ENCODE measurements at places on chromosomes 6 and 20.

DNA sequence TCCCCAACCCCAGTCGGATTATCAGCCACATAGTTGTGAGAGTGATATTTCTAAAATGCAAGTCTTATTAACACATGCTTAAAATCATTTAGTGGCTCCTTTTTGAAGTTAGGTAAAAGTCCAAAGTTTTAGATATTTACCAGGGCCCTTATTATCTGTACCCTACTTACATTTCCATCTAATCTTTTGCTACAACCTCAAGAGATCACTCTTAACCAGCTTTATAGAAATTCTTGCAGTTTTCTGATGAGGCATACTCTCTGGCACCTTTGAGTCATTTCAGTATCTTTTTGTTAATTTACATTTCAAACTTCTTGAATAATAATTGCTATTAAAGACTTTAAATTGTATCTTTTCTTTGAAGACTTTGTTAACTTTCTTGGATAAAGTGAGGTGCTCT lies 453.3 kb downstream of the RFPL4B start:
- no peak for DNase-seq

GRCh38 chr20:37564388-37565133 lies 36.9 kb upstream of the BLCAP start:
- DNase-seq: peak; percentile 60

DNA sequence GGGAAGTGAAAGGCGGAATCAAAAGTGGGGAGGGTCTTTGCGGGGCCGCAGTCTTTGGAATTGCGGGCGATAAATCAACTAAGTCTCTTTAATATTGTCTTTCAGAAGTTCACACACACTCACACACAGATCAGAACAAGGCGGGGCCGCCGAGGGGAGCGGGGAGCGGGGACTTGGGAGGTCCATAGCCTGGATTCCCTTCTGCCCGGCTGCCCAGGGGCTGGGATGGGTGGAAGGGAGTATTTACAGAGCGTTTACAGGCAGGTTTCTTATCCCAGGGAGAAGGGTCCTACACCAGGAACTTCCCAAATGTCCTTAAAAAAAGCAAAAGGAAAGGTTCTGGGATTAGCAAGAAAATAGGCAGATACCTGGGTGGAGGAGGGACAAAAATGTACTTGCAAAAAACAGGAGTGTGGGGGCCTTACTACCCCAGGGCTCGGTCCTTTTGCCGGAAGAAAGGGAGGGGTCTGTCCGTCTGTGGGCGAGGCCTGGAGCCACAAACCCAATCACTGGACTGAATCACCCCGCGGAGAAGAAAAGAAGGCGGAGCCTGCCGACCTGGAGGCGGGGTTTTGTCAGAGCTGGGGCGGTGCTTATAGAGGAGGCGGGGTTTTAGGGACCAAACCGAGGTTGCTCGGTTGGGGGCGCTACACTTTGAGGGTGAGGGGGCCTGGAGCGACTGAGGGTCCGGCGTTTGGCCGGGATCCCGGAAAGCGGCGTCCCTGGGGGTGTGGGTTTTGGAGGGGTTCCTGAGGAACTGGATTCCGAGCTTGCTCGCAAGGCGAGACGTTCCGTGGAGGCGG lies 3.2 kb downstream of the PRRT1 start:
- no peak for DNase-seq

GRCh38 chr6:135567375-135568083 lies 70.0 kb upstream of the AHI1 start:
- no peak for DNase-seq

GRCh38 chr6:149681209-149681608 lies 32.7 kb upstream of the KATNA1 start:
- no peak for DNase-seq

DNA sequence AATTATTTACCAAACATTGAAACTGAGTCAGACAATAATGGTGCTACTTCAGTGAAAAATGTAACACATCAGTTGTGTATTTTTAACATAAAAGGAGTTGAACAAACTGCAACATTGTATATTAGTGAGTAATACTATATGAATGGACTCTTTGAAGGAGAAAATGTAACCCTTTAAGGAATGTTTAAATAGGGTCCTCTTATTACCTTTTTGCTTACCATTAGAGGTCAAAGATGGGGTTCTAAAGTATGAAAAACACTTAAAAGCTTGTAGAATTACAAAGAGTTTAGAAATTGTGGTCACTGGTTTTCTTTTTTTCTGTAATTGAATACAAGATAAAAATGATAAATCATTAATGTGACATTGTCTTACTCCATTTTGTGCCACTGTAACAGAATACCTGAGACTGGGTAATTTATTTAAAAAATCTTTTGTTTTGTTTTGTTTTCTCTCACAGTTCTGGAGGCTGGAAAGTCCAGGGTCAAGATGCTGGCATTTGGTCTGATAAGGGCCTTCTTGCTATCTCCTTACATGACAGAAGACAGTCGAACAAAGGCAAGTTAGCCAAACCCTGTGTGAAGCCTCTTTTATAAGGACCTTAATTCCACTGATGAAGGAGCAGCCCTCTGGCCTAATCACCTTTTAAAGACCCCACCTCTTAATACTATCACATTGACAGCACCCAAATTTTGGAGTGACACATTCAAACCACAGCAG lies 43.2 kb downstream of the SESN1 start:
- DNase-seq: no peak

DNA sequence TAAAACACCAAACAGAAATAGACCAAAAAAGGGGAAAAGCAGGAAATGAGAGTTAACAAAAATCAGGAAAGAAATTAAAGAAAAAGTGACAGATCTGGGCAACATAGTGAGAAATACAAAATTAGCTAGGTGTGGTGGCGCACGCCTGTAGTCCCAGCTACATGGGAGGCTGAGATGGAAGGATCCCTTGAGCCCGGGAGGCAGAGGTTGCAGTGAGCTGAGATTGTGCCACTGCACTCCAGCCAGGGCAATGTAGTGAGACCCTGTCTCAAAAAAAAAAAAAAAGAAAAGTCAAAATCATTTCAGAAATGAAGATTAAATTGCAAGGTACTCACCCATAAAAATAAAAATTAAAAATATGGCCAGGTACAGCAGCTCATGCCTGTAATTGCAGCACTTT lies 13.0 kb upstream of the GRM4 start:
- no peak for DNase-seq

GRCh38 chr20:51460569-51461265 lies 81.8 kb downstream of the NFATC2 start:
- no peak for DNase-seq
